ENCODE measurements at places on chromosomes 11 and 22.
A peak's percentile ranks its signal among the peaks of the same experiment; 100 is the strongest.

GRCh38 chr11:101706541-101706940 lies 122.7 kb upstream of the TRPC6 start:
- no peak for DNase-seq

DNA sequence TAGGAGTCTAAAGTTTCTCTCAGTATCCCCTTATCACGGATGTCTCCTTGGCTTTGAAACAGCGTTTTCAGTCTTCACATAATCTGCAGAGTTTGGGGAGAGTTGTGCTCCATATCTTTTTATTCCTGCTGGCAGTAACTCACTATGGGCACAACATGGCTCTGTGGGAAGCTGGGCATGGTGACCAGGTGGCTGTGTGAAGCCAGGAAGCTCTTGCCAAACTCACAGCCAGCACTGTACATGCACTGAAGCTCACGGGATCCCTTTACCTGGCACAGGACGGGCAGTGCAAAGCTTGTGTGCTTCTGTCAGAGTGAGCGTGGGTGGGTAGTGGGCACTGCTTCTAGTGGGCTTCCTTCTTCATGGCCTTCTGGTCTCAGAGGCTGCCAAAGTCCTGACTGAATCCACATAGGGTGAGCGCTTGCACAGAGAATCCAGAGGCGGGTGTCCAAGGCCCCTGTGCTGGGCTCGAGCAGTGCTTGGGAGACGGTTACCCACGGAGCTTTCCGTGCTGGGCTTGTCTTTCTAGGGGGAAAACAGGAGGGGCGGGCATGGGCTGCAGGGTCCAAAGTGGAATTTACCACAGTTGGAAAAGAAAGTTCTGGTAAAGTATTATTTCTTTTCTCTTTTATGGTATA lies 10.8 kb upstream of the KDM4E start:
- no peak for DNase-seq

GRCh38 chr11:126718276-126718675 lies 282.3 kb downstream of the KIRREL3 start:
- no peak for DNase-seq

- DNase-seq = no peak
Observed at GRCh38 chr11:27902981-27903624, 202.8 kb upstream of the BDNF start.

GRCh38 chr11:15119352-15119751 lies 4.6 kb downstream of the INSC start:
- no peak for DNase-seq

- no peak for DNase-seq
Observed at GRCh38 chr11:105268404-105269062, 129.0 kb upstream of the CARD18 start.

- no peak for DNase-seq
Observed at GRCh38 chr22:31613286-31613903, 48.6 kb downstream of the PISD start.

DNA sequence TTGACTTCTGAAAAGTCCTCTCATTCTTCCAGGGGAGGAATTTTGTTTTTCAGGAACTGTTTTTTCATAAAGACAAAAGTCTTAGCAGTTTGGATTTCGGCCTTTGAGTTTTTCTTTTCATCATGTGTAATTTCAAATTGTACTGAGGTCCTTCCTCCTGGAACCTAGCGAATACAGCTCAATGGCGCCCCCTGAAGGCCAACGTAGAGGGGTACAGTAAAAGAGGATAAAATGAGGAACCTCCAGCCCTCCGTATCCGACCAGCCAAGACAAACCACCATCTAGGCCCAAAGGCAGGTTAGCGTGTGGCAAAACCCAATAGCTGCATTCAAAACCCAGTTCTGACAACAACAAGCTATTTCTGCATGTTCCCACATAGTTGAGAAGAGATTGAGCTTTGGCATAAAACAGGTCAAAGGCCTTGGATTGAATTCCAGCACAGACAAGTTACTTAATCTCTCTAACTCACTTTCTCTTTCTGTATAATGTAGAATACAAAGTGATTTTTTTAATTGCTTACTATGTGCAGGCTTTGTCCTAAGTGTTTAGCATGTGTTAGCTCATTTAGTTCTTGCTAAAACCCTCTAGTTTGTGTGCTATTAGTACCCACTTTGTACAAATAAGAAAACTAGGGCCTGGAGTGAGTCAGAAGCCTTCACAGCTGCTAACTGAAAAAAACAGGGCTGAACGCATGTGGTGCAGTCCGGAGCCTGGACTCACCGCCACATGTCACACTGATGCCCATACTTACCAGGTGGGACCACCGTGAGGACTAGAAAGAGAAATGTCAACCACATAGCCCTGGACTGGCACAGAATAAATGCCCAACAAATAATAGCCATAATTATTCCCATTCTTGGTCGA lies 43.2 kb upstream of the ETS1 start:
- peak; percentile 92 for DNase-seq

GRCh38 chr11:46826310-46827044 lies 19.6 kb downstream of the CKAP5 start:
- peak; percentile 84 for DNase-seq

DNA sequence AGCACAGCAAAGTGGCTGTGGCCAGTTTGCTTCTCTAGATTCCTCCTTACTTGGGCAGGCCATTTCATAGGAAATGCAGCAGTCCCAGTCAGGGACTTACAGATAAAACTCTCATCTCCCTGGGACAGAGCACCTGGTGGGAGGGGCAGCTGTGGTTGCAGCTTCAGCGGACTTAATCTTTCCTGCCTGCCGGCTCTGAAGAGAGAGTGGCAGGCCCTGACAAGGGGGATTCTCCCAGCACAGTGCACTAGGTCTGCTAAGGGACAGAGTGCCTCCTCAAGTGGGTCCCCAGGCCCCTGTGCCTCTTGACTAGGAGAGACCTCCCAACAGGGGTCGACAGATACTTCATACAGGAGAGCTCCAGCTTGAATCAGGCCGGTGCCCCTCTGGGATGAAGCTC lies 1649.1 kb downstream of the LRRC4C start:
- DNase-seq = no peak

- DNase-seq = peak; percentile 64
Observed at GRCh38 chr11:65505466-65506289, 6.8 kb downstream of the MALAT1 start.

DNA sequence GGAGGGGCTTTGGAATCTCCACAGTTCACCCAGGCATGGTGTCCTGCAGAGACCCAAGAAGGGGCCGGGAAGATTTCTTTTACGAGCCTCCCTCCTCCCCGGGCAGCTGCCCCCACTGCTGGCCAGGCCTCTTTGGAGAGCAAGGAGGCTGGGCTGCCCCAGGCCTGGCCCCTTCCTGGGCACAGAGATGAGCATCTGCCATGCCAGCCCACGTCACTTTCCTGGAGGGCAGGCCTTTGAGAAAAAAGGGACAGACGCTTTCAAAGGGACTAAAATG lies 60.5 kb upstream of the FGF3 start:
- no peak for DNase-seq

DNA sequence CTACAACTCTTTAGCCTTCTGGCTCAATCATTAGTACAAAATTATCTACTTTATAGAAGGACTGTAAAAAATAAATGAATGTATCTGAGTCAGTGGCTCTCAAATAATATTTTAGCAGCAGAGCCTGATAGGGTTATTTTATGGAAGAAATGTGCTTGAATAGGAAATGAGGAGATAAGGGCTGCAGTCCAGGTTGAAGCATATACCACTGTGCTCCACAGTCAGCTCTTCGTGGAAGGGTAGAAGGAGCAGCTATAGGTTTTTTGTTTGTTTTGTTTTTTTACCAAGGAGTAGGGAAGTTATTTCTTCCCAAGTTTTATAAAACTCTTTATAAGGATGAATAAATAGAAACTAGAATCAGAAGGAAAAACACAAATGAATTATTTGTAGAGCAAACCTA lies 242.0 kb downstream of the DLG2 start:
- no peak for DNase-seq

DNA sequence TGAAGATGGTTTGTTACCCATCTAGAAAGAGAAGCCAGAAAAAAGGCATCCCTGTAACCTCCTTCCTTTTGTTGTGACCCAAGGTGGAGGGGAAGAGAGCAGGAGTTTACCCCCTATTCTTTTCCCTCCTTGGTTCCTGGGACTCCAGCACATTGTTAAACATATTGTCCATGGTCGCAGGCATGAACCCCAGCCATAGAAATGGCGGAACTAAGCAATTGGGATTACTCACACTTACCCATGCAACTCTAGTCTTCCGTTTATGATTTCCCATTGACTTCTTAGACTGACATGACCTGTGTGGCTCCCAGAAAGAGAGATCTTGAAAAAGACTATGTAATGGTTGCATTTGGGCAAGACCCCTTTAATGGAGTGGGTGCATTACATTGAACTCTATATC lies 45.4 kb downstream of the OR4C46 start:
- peak; percentile 42 for DNase-seq

- DNase-seq = no peak
Observed at GRCh38 chr11:35477901-35478300, 47.5 kb downstream of the PAMR1 start.

GRCh38 chr22:43457002-43457401 lies 45.2 kb downstream of the MPPED1 start:
- DNase-seq = no peak

- DNase-seq = no peak
Observed at GRCh38 chr11:10893714-10894151, 35.9 kb upstream of the ZBED5 start.

DNA sequence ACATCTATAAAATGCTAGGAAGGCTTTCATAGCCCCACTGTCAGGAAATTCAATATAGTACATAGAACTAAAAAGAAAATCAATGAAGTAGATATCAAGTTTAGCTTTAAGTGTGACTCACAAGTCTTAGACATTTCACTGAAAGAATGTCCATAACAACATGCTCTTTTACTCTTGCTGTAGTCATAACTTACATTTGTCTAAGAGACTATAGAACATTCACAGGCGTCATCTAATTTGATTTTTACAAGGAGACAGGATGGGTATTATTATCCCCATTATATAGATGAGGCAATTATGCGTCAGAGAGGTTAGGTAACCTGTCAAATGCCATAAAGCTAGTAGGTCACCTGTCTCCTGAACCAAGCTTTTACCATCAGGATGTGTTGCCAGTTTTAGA lies 36.9 kb downstream of the BDNF start:
- no peak for DNase-seq

DNA sequence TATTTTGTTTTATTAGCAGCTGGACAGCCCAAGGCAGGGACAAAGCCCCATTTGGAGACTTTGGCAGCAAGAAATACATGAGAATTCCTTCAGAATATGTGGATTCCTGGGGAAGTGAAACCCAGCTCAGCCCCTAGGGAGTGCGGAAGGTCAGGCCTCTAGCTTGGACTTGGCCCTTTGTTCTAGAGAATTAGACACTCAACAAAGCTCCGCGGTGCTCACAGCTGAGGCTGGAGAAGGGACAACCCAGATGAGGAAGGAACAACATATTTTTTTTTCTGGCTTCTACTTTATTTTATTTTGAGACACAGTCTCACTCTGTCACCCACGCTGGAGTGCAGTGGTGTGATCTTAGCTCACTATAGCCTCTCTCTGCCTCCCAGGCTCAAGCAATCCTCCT lies 44.7 kb upstream of the SEPTIN5 start:
- no peak for DNase-seq

- DNase-seq = no peak
Observed at GRCh38 chr11:117437791-117438130, 110.1 kb downstream of the CEP164 start.

DNA sequence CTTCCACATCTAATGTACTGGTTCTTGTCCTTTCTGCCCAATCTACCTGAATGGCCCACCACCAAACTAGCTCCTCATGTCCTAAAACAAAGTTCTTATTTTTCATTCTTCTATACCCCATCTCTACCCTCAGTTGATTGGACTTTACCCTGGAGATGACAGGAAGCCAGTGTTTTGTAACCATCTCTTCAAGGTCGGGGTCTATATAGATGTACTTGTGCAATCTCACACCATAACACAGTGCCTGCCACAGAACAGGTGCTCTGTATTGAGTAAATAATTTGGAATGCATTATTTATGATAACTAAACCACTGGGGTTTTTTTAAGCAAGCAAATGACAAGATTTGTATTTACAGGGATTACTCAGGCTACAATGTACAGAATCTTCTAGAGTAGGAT lies 76.7 kb upstream of the FAM181B start:
- DNase-seq = no peak

GRCh38 chr11:15918212-15918611 lies 438.1 kb downstream of the SOX6 start:
- no peak for DNase-seq

- no peak for DNase-seq
Observed at GRCh38 chr11:86940122-86940777, 14.9 kb downstream of the FZD4 start.

GRCh38 chr11:122714484-122714883 lies 59.0 kb downstream of the UBASH3B start:
- no peak for DNase-seq

GRCh38 chr11:44673688-44674087 lies 53.1 kb upstream of the TSPAN18 start:
- DNase-seq = no peak

- DNase-seq = no peak
Observed at GRCh38 chr11:2134022-2135010, 4.9 kb downstream of the IGF2 start.

DNA sequence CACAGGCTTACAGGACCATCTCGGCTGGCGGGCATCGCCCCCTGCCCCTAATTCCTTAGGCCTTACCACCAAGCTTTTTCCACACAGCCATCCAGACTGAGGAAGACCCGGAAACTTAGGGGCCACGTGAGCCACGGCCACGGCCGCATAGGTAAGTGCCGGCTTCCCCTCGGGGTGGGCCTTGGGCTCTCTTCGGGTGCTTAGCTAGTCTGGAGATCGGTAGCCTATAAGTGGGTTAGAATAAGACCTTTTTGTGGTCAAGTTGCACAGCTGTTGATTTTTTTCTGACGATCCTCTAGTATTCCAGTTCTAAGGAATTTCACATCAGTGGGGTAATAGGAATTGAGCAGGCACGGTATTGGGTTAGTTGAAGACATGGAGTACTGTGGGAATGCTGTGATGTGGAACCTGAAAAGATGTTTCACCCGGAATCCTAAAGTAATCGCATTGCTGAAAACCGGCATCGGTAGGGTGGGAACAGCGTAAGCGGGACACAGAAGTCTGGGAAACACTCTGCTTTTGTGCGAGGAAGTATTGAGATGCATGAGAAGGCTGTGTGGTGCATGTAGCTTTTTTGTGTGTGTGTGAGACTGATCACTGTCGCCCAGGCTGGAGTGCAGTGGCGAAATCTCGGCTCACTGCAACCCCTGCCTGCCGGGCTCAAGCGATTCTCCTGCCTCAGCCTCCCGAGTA lies 669 bp downstream of the RPL27A start:
- DNase-seq = peak; percentile 73

DNA sequence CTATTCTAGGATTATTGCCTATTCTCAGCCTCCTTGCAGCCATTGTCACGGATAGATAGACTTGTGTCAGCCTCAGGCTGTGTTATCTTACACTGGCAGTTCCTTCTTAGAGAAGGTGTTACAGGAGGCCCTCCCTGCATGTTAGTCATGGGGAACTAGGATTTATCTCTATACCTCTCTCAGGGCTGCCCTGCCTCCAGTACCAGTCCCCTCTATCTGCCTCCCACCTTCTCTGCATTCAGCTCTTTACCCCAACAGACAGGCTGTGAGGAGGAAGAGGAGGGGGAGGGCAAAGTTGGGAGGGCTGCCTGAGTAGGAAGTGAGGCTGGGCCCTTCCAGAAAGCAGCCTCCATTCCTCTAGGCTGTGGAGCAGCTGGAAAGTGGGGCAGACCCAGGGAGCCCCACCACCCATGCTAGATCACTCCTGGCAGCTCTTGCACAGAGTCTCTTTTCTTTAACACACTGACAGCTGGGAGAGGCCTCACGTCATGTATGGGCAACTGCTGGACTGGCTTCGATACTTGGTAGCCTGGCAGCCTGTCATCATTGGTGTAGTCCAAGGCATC lies 2.9 kb upstream of the IL18BP start:
- DNase-seq = no peak
